Muscle of back (tissue), 13 donors: ENCODE measurements at places on chromosomes 13 and 19.

DNA sequence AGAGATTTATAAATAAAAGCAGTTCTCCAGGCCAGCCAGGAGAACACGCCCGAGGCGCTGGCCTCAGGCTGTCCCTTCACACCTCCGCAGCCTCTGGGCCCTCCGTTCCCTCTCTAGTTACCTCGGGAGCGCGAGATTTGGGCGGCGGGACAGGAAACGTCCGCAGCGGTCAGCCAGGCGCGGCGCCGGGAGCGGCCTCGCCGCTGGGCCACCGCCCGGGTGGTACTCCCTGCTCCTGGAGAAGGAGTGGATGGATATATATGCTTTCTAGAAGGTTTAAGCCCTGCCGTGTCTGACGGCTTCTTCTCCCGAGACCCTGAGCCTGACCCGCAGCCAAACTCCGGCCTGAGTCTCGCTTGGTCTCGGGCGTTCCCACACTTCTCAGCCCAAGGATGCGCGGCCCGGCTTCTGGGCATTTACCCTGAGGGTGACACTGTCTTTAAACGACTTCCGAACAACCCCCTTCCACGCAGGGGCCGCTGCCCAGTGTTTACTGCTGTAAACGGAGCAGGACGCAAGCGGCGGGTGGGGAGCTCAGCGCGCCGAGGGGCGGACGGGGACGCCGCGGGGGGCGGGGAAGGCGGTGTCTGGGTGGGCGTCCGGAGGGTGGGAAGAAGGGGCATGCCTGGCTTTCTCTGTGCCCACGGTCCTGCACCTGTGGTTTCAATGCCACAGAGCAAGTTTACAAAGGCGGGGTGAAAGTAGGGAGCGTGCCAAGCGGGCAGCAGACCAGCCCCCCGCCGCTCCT is 2.0 kb upstream of the ZIC2 start:
- no peak for DNase-seq

DNA sequence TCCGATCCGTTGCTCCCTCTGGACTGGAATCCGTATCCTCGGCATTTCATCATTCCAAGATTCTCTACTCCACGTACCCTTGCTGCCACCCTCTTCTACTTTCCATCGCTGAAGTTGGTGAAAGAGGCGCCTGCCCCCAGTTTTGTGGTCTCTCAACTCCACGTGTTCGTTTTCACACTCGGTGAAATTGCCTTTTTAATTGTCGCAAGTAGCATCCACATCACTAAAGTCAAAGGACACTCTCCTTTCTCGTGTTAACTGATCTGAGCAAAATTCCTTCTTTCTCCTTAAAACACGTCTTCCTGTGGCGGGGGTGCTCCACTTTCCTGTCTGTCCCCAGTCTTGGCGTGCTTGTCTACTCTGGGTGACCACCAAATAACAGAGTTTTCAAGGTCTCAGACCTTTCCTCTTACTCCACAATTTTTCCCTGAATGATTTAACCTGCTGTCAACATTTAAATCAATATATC is 1.1 kb upstream of the TMTC4 start:
- DNase-seq: peak; percentile 7

DNA sequence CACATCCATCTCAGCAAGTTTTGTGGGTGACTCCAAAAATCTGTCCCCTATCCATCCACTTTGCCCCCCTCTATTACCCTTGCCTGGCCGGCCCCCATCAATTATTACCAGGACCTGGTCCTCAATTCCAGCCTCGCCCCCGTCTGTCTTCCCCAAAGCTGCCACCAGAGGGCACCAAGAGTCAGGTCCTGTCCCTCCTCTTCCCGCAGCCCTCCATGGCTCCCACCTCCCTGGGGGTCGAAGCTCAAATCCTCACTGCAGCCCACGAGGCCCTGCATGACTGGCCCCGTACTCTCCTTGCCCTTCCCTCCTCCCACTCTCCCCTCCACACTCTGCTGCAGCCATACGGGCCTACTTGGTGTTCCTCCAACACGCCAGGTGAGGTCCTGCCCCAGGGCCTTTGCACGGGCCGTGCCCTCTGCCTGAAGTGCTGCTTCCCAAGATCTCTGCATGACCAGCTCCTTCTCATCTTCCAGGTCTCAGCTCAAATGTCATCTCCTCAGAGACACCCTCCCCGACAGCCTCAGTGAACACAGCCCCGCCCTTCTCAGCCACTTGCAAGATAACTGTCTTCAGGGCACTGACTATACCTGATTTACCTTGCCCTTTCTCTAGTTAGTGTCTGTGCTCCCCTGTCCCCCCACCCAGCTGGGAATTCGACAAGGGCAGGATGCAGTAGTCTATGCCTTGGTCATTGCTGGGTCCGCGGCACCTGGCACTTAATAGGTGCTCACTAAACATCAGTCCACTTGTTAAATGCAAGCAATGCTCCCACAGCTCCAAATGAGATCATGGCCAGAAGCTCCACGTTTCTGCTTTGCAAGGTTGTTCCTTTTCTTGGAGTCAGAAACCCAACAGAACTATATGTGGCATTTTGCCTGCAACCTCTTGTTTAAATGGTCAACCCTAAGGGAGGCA is 16.8 kb upstream of the SEMA6B start:
- DNase-seq: no peak

DNA sequence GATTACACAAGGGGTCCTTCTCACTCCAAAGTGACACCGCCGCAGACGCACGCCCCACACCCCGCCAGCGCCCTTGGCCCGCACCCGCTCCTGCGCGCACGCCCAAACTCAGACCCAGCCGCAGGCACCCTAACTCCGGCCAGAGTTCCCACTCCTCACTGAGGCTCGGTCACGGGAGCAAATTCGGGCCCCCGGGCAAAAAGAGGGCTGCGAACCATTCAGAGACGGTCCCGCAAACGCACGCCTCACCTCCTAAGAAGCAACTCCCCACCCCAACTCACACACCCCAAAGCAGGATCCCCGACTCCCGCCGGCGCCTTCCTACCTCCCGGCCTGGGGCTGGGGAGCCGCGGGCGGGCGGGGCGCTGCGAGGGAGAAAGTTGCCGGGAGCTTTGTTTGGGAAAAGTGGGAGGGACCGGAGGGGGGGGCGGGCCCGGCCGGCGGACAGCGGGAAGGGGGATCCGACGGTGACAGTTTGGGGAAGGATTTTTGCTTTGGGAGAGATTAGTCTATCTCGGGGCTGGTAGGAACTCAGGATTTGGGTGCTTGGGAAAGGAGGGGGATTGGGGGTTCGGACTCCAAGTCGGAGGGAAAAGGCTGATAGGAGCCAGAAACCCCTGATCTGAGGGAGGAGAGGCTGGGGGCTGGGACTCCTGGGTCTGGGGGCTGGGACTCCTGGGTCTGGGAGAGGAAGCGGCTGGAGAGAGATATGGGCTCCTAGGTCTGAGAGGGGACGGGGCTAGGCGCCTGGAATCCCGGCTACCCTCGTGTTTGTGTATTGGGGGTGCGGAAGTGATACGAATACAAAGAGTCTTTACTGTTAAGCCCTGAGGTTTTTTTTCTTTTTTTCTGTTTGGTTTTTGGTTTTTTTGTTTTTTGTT is at the start of gene TEAD2:
Gene TEAD2, minus strand, starts transcription at position 369 of the 881 bp plus-strand sequence. CDS start 2,341 bp downstream, outside the sequence.
- peak; percentile 70 for DNase-seq

- DNase-seq: no peak
Measured at GRCh38 chr19:40398417-40399131, 8.6 kb upstream of the HIPK4 start.

GRCh38 chr13:110835721-110836604 is 78.9 kb downstream of the ANKRD10 start:
- DNase-seq: no peak

DNA sequence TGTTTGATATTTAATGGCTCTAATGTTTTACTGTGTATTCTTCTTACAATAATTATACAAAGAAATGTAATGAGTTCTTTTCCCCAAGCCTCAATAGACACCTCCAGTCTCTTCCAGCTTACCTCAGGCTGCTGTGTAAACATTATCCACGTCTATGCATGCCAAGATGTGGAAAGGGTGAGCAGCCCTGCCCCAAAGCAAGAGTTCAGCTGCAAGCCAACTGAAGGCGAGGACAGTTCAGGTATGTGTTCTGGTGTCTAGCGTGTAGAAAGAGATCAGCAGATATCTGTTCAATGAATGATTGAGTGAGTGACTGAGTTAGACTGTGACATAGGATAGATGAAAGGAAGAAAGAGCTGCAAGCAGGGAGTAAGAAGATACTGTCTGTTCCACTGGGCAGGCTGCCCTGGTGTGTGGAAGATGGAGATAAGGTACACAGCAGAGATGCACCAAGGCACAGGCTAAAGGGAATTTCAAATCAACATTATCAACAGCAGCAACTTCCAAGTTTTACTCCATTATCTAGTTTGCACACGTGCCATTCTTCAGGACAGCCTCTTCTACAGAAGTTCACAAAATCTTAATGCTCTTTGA is 66.0 kb downstream of the LATS2 start:
- no peak for DNase-seq

GRCh38 chr13:85616275-85616674 is 182.9 kb downstream of the SLITRK6 start:
- no peak for DNase-seq
